ENCODE measurements at places on chromosomes 12 and 14.

DNA sequence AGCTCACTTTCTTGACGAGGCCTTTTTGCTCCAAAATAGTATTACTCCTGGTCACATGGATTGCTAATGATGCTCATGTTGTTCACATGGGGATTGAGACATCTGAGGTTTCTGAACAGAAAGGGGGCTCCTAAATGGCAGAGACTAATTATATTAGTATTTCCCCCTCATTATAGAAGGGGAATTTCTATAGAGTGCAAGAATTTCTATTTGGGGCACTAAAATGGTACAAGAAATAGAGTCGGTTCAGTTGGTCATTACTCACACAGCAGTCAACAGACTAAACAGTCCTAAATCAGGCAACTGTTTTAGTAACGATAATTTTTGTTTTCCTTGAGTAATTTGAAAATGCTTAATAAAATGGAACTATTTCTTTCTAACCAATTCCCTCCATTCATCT, 108.9 kb downstream of the DACT1 start:
- DNase-seq = no peak

- DNase-seq = no peak
Measured at GRCh38 chr12:130337488-130338303, at the start of gene PIWIL1. PIWIL1 (plus strand) TSS chr12:130337887; CDS start chr12:130342592, 4,705 bp downstream.

DNA sequence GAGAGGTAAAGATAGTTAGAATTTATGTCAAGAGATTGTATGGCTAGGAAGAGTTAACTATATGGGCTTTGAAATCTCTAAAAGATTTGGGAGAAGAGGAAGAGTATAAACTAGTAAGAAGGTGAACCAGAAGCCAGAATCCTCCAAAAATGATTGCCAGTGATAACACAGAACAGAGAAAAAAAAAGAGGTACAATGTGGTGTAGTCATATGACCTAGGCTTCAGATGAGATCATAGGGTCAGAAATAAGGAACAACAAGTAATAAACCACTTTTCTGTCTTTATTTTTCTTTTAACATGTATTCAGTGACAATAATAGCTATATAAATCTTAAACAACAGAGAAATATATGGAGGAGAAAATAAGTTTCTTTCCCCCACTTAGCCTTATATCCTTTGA, 2.0 kb upstream of the NECAP1 start:
- DNase-seq = no peak

DNA sequence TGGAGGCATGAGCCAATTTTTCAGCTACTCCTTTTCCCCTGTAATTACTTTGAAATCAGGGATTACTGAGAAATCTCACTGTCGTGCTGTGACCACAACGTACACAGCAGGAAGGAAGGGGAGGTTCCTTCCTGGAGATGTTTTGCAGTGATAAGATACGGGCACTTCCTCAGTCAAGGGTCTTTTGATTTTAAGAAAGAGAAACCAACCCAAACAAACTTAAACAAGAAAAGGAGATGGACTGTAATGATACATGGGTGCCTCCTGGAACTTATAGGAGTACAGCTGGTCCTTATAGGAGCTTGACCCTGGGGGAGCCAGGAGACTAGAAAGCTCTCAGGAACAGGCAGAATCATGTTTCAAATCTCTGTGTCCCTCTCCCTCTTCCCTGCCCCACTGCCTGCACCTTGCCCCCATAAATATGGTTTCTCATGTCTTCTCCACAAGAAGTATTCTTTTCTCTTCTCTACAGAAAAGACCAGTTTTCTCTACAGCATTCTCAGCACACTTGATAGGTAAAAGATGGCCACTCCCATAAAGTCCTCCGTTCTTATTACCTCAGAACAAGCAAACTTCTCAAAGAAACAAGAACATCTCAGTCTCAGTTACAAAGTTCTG, 281.1 kb upstream of the AMIGO2 start:
- no peak for DNase-seq

- no peak for DNase-seq
Measured at GRCh38 chr12:5071496-5071895, 27.8 kb downstream of the KCNA5 start.

DNA sequence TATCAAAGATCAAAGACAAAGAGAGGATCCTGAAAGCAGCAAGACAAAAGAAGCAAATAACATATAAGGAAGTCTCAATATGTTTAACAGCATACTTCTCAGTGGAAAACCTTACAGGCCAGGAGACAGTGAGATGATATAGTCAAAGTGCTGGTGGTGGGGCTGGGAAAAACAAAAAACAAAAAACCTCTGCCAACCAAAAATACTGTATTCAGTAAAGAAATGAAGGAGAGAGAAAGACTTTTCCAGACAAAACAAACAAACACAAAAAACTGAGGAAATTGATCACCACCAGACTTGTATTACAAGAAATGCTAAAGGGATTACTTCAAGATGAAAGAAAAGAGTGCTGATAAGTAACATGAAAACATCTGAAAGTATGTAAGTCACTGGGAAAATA, 221.2 kb downstream of the ADGRD1 start:
- no peak for DNase-seq

GRCh38 chr12:116628989-116629388, 69.8 kb downstream of the MAP1LC3B2 start:
- no peak for DNase-seq

DNA sequence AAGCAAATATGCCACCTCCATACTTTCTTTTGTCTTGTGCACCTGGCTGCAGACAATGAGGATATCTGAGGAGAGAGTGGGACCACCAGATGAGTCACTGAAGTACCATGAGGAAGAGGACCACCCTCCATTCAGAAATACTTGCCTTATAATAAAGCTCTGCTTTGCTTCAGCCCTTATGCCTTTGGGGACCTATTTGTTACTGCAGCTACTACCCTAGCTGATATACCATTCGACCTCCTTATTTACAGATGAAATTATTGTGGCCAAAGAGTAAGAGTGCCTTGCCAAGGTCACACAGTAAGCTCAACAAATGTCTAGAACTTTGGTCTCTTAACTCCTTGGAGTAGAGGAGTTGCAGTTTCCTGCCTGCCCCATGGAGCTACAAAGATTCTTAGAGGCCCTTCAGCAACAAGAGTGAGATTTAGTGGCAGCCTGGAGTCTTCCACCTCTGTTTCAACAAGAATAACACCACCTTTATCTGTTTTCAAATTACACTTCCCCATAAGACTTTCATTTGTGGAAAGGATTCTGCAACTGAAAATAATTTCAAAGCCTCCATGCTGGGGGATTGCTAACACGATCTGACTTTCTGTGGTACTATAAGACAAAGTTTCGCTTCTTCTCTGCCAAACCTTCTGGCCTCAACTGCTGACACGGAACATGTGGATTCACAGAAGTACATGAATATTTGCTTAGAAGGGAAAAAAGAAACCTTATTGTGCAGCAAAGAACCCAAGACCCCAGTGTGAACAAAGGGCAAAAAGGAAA, 3.6 kb downstream of the CMKLR1 start:
- no peak for DNase-seq

- no peak for DNase-seq
Measured at GRCh38 chr12:50992819-50993218, 33.4 kb downstream of the SLC11A2 start.

- no peak for DNase-seq
Measured at GRCh38 chr12:46214668-46215436, 54.0 kb downstream of the SLC38A1 start.

- no peak for DNase-seq
Measured at GRCh38 chr12:82866946-82867345, 180.2 kb downstream of the TMTC2 start.

- no peak for DNase-seq
Measured at GRCh38 chr12:33290703-33291102, 148.9 kb downstream of the SYT10 start.

- no peak for DNase-seq
Measured at GRCh38 chr12:106134294-106134949, 4.3 kb downstream of the NUAK1 start.

GRCh38 chr12:48040354-48040753, 36.1 kb upstream of the COL2A1 start:
- DNase-seq = no peak

DNA sequence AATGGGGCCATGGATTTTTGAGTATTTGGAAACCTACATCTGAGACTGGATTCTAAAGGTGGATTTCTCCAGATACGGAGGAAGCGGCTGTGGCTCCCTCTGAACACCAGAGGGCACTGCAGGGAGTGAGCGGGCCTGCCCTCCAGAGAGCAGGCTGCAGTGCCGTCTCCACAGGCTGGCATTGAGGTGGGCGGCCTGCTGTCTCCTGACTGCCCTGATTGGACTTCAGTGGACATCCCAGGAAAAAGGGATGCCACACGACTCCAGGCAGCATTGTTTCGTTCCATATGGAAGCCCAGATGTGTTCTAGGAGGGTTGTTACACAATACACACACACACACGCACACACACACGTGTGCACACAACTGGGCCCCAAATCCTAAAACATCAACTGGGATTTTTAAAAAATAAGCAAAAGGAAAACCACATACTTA, 20.9 kb upstream of the ANO2 start:
- DNase-seq = peak; percentile 41

- DNase-seq = no peak
Measured at GRCh38 chr14:92568621-92569479, 55.3 kb downstream of the RIN3 start.

DNA sequence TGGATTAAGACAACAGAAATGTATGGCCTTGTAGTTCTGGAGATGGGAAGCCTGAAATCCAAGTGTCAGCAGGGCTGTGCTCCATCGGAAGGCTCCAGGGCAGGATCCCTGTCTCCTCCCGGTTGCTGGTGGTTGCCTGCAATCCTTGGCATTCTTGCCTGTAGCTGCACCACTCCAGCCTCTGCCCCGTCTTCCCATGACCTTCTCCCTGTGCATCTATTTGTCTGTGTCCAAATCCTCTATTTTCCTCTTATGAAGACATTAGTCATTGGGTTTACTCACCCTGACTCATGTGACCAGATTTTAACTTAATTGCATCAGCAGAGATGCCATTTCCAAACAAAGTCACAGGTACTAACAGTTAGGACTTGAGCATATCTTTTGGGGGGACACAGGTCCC, 15.1 kb downstream of the TUNAR start:
- DNase-seq = no peak

DNA sequence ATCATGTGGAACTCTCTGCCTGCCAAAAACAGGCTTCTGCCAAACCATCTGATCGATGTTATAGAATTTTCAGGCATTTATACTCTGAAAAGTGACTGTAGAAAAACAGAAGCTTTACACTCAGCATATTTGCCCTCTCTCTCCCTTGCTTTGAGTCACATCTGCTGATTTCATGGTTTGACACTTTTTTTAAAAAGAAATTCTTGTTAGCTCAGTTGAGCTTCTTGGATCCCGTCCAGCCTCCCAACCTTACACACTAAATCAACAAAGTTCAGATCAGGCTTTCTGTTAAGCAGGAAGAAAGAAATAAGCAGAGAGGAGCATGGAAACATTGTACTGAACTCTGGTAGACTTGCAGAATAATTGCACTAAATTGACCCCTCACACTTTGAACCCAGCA, 193.6 kb upstream of the SEL1L start:
- no peak for DNase-seq

GRCh38 chr12:126591533-126591932, 1526.3 kb downstream of the AACS start:
- DNase-seq = no peak

DNA sequence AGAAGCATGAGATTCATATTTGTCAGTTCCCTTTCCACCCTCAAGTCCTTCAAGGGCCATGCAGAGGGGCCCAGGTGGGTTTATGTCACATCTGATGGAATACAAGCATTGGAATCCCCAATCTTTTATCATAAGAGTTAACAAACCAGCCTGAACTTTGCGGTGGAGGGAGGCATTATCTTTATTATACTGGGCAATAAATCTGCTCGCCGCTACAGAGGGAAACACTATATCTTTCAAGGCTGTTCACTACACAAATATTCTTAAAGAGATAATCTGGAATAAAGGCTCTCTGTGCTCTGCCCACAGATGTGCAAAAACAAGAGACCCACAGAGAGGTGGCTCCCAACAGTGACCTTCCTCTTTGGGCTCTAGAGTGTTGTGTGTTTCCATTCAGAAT, 153.6 kb upstream of the PLEKHA5 start:
- no peak for DNase-seq

GRCh38 chr12:100279159-100279558, 12.2 kb downstream of the SCYL2 start:
- no peak for DNase-seq

- no peak for DNase-seq
Measured at GRCh38 chr12:110649341-110649847, 35.5 kb downstream of the TCTN1 start.

DNA sequence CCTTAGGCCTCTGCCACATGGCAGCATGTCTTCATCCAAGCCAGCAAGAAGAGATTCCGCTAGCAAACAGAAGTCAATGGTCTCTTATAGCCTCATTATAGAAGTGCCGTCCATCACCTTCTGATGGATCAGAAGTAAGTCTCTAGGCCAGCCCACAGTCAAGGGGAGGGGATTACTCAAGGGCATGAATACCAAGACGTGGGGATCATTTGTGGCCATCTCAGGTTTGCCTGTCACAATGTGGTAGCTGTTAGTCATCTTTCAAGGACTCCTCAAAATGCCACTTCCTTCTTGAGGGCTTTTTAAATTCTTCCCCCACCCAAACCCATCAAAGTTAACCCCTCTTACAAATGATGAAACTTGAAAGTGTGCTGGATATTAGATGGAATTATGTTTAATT, 8.1 kb upstream of the ADCY6 start:
- DNase-seq = no peak

- DNase-seq = no peak
Measured at GRCh38 chr12:68290126-68290525, 36.7 kb upstream of the IL22 start.

- DNase-seq = no peak
Measured at GRCh38 chr12:123398550-123399254, 14.8 kb downstream of the KMT5A start.

- DNase-seq = no peak
Measured at GRCh38 chr12:86948851-86949250, 692.7 kb upstream of the MGAT4C start.

DNA sequence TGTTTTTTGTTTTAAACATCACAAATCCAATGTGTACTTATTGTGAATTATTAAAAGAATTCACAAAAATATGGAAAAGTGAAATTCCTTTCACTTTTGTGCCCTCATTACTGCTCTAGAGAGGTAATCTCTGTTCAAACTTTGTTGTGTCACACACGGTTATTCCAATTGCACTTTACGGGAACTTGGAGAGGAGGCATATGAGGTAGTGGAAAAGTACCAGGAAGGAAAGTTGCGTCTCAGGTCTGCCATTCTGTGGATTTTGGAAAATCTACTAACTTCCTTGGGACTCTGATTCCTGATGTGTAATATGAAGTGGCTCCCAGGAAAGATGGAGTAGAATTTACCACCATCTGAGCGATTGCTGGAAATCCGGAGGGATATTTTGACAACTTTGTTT, 90.9 kb upstream of the DCN start:
- no peak for DNase-seq

DNA sequence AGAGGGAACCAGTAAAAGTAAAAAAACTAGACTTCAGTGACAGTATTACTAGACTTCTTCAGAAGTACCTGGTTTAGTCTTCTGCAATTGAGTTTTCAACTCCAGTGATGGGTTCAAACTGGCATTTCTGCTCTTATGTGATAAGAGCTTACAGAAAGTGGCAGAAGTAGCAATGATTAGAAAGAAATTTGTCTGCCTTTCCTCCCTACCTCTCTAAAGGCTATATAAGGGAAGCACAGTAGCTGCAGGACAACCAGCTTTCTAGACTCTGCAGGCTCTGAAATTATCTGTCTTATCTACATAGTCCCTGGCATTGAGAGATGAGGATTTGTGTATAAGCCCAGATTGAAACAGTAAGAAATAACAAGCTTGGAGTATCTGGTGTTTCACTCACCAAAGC, 107.5 kb downstream of the DAAM1 start:
- no peak for DNase-seq

- no peak for DNase-seq
Measured at GRCh38 chr12:76874027-76874426, 4.8 kb downstream of the CSRP2 start.

Data from neuronal stem cell (in vitro differentiated cells).